Activated T-cell treated with anti-CD3 and anti-CD28 coated beads, Interleukin-2, amount 50 U/mL, for 4 hours (primary cell): ENCODE measurements at places on chromosomes 1 and 21. TPM values are rescaled to one million over a fixed set of nuclear protein-coding genes. Genes with fewer than 3 reads are reported as not detected.

Gene S100A9
- total RNA-seq = not detected

Gene SLC6A17
- total RNA-seq = 0.10 TPM

Gene OR2T29
- total RNA-seq = not detected

DNA sequence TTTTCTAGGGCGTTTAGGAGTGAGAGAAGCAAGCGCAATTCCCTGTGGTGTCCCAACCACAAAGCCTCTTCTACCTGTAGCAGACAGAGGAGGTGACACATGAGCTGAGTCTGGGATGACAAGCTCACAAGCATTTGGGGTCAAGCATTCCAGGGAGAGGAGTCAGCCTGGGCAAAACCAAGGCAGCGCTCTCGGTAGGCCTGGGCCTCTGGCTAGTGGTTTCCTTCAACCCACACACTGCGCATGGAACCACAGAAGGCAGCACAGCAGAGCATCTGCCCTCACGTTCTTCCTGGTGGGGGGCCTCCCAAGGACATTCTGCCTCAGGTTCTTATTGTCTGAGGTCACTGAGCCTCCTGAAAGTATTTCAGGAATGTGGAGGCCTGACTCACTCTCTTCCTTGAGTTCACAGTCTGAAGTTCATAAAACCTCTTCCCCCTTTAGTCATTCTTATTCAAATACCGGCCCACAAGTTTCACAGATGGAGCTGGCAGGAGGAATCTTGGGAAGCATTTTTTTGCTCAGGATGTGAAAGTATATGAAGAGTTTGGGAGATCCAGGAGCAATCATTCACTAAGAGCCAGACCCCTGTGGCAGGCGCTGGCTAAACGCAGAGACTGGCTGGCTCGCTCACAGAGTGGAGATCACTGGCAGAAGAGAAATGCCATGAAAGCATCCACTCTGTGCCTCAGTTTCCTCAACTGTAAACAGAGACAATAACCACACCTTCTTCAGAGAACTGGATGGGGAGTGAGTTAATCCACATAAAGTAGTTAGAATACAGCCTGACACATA is 26.8 kb downstream of the CCN1 start:
- DNase-seq = no peak

DNA sequence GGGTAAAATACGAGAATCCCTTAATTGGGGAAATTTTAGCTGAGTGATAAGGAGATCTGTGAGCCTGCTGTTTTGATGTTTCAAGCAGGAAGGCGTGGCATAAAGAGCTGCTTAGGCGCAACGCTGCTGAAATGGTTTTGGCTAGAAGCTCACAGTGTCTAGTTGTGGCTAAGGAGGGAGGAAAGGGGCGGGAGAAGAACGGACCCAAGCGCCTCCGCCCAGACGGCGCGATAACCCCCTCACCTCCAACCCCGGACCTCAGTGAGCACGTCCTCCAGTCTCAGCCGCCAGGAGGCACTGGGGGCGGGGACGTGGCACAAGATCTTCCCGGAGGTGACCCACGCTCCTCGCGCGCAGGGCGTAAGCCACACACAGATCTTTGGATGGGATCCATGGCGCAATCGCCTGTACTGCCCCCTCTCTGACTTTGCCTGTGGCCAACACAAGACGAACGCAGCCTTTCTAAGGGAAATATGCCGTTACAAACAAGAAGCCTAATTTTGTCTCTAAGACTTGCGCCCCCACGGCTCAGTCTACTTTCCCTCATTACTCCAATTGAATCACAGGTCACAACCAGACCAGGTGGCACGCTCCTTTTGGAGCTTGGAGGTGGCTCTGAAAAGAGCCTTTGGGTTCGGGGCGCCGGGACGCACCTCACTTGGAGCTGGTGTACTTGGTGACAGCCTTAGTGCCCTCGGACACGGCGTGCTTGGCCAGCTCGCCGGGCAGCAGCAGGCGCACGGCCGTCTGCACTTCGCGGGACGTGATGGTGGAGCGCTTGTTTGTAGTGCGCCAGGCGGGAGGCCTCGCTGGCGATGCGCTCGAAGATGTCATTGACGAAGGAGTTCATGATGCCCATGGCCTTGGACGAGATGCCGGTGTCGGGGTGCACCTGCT is 23.4 kb upstream of the RNF187 start:
- no peak for DNase-seq

DNA sequence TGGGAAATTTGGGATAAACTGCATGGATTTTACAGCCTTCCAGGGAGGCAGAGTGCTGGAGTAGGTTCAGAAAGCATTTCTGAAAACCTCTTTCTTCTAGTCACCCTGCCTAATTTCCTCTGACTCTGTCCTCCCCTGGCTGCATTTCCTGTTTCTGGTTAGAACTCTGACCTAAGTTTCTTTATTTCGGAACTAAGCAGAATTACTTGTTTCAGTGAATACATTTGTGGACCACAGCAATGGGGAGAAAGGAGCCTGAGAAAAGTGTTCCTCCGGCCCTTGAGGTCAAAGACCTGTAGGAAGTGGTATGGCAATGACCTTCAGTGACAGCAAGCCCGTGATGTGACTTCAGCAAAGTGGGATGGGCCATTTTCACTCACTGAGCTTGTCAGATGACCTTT is 173.4 kb upstream of the RUNX1 start:
- DNase-seq = no peak

- DNase-seq = no peak
Measured at GRCh38 chr1:156662005-156662799, 15.0 kb downstream of the NES start.

- DNase-seq = no peak
Measured at GRCh38 chr1:113928187-113928930, 765 bp upstream of the HIPK1 start.

DNA sequence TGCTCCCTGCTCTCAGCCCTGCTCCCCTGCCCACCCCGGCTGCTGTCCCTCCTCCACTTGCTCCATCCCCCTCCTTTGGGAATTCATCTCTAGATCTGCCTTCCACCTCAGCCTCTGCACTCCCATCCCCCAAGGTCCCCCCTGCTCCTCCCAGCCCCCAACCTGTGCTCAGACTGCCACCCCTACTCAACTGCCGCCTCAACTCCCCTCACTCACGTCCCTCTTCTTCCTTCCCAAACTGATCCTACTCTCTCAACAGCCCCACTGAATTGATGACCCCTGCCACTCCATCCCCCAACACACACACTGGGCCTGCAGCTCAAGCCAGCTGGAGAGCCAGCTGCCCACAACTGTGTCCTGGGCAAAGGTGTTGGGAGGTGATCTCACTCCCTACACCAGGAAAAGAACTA is 15.8 kb upstream of the ETV3L start:
- DNase-seq = no peak

DNA sequence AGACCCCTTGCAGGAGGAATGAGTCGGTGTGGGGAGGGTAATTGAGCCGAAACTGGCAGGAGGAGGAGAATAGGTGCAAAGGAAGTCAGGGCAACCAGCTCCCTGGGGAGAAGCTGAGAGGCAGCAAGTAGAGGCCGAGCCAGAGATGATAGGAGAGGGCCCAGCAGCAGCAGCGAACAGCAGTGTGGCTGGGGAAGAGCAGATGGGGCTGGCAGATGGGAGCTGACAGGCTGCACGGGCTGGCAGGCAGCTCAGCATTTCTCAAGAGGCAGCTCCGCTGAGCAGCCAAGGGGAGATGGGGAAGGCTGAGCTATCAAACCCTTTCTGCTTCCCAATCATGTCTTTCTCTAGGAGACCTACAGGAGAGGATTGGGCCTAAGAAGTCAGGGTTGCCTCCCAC is 158.2 kb downstream of the TRIM33 start:
- no peak for DNase-seq

- DNase-seq = no peak
Measured at GRCh38 chr1:182111496-182111895, 50.0 kb upstream of the ZNF648 start.

GRCh38 chr1:172477741-172478140 is 33.9 kb upstream of the PIGC start:
- no peak for DNase-seq

DNA sequence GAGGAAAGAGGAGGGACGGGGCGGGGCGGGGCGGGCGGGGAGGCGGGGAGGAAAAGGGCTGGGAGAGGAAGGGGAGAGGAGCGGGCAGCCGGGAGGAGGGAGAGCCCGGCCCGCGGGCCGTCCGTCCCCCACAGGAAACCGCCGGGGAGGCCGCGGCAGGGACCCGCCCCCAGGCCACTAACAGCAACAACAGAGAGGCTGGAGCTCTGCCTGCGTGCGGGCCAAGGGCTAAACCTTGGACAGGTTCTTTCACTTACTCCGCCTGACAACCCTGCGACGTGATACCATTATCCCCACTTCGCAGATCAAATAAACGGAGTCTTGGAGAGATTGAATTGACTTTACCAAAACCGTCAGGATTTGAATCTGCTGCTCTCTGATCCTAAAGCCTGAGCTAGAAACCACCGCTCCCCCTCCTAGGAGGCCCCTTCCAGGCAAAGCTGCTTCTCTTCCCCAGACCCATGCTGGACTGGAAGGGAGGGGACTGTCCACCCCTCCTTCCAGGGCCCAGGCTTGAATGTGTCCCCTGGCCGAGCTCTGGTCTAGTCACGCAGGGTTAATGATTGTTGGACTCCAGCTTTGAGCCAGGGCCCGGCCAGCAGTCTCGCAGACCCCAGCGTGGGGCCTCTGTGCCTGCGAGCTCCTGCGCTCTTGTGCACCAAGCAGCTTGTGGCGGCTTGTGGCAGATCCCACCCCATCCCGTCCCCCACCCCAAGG is at the start of gene EVA1B:
Gene EVA1B (minus strand): TSS at position 10 of the 717 bp plus-strand sequence. CDS start 608 bp downstream, outside the sequence.
- no peak for DNase-seq

- DNase-seq = no peak
Measured at GRCh38 chr1:168031627-168032026, 94.8 kb upstream of the MPC2 start.

- DNase-seq = no peak
Measured at GRCh38 chr1:36133484-36133883, 8.5 kb upstream of the COL8A2 start.

DNA sequence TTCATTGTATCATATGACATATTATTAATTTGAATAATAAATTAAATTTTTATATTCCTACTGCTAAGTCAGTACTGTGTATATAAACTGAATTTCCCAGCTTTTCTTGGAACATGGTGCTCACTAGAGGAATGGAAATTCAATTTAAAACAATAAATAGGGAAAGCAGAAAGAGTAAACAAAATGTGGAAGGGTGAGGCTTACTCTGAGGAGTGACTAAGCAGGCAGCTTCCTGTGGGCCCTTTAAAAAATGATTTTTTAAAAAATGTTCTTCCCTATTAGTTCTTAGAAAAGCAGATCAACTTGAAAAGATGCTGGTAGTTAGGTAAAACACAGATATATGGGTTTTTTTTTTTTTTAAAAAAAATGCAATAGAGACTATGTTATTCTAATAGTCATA is 49.5 kb upstream of the S1PR1 start:
- no peak for DNase-seq

GRCh38 chr1:204459706-204460105 is 34.9 kb downstream of the PIK3C2B start:
- DNase-seq = no peak

- no peak for DNase-seq
Measured at GRCh38 chr1:19312782-19313635, 883 bp downstream of the SLC66A1 start.
